ENCODE measurements at places on chromosomes 2 and 18.

DNA sequence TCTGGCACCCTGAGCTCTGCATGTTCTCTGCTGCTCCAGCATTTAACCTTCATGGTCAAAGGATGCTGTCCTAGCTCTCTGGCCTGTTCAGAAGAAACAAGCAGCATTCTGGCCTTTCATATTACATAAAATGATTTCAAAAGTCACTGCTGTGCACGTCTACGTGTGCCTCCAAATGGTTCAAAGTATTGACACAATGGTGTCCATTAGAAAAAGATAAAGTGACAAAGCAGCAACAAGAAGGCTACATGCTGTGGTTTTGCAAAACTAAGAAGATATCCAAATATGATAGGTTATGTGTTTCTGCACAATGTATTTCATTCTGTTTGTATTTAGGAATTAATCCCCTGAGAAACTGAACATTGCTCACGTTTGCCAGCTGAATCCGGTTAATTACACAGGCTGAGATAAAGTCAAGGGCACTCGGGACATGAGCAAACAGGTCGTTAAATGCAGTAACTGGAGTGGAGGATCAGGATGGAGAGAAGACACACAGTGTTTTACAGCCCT lies 258.5 kb downstream of the DOK6 start:
- no peak for DNase-seq

- no peak for DNase-seq
Measured at GRCh38 chr2:176507786-176508185, 238.5 kb downstream of the MTX2 start.

GRCh38 chr2:105803773-105804172 lies 59.1 kb downstream of the NCK2 start:
- peak; percentile 52 for DNase-seq

DNA sequence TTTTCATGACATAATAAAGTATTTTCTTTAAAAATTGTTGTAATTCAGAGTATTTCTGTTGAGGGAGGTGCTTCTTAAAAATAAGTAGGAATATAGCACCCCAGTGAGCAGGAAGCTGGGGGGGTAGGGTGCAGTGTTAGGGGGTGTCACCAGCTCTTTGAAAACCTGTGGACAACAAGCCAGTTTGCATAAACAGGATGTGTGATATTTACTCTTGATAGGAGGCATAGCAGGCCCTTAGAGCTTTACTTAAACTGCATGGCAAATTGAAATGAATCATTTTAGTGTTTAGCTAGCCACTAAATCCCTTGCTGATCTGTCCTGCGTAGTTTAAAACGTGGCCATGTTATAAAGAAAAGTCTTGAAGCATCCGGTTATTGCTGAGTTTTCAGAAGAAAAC lies 8.4 kb downstream of the TGIF1 start:
- no peak for DNase-seq

DNA sequence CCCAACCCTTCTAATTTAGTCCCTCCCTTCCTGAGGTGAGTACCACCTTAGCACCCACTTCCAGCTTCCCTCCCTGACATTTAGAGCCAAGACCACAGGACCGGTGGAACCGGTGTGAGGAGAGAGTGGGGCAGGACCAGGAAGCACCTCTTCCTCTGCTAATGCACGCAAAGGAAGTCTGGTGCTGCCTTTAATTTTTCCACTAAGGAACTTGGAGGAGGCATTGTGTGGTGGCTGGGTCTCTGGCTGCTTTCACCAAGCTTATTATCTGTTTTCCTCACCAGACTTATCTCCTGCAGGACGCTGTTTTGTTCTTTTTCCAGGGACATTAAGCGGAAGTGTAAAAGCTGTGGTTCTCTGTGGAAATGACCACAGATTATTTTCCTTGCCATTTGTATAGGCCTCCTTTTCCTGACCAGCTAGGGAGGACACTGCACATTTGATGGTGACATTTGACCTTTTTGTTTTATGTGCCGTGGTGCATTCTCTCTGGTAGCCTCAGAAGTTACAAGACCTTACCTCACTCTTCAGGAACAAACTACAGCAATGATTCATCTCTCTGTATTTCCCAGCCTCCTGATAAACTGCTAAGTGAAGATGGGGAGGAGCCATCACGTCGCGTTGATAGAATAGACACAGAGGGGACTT lies 39.8 kb upstream of the SPTBN1 start:
- DNase-seq: no peak

- DNase-seq: peak; percentile 31
Measured at GRCh38 chr2:101187131-101187530, 35.9 kb upstream of the TBC1D8 start.

GRCh38 chr18:34647251-34647650 lies 62.8 kb upstream of the DTNA start:
- DNase-seq: no peak

GRCh38 chr18:65737471-65737955 lies 13.3 kb upstream of the CDH7 start:
- DNase-seq: no peak

DNA sequence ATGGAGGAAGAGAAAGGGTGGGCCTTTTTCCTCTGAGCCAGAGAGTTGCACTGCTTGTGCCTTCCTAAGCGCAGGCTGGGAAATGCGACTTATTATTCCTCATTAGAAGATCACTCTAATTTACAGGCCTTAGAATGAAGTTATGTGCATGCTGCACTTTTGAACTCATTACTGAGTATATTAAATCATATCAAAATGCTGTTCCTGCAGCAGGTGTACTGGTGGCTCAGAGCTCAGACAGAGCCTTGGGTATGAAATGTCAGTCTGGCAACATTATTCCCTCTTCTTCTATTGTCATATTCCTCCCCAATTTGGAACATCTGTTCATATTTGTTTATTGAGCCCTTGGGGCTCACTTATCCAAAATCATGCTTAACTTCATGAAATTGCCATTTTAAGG lies 85.5 kb downstream of the ADCYAP1 start:
- no peak for DNase-seq

- DNase-seq: no peak
Measured at GRCh38 chr2:112661656-112662305, 16.0 kb downstream of the SLC20A1 start.

DNA sequence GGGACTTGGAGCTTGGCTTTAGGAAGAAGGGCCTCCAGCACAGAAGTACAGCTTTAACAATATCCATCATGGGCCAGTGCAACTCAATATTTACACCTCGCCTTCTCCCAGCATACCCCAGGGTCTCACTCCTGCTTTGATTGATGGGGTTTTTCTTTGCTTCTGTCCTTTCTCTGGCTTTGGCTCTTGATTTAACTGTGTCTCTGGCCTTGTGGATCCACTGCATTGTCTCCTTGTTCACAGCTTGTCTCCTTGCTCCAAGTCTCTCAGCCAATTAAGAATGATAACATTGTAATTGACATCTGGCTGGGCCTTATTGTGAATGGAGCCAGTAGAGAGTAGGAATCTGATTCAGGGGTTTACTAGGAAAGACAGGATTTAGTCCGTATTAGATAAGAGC lies 1019.5 kb downstream of the TMEM182 start:
- no peak for DNase-seq

DNA sequence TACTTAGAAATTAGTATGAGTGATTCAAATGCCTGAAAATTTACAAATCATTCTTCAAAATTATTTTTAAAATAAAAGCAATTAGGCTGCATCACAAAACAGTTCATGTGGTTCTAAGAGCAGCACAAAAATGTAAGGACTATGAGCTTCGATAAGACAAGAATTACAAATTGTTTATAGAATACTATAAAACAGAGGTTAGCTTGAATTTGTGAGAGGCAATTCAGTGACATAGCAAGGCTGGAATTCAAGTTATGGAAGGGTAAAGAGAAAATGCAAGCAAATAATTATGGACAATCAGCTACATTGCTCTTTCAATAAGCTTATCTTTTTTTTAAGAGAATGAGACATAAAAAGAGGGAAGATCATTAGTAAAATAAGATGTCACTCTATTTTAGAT lies 7.1 kb upstream of the XIRP2 start:
- DNase-seq: no peak

DNA sequence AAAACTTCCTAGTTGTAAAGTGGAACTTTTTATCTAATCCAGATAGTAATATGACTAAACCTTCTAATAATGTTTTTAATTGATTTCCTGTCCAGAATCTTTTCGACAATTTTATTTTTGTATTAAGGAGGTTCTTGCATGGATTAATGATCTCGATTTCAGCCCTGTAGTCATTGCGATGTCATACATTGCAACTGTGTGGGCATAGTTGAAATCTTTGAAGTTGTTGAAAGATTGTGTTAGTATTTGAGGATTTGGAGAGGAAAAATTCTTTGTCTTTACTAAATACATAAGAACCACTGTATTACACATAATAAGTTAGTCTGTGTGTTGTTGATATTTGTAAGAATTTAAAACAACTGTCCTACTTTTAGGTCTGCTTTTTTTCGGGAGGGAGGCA lies 31.1 kb downstream of the ACSL3 start:
- no peak for DNase-seq
